ENCODE measurements at places on chromosomes 7 and 10.

- no peak for DNase-seq
These were observed 81.4 kb downstream of the VIM start for GRCh38 chr10:17309435-17309834.

DNA sequence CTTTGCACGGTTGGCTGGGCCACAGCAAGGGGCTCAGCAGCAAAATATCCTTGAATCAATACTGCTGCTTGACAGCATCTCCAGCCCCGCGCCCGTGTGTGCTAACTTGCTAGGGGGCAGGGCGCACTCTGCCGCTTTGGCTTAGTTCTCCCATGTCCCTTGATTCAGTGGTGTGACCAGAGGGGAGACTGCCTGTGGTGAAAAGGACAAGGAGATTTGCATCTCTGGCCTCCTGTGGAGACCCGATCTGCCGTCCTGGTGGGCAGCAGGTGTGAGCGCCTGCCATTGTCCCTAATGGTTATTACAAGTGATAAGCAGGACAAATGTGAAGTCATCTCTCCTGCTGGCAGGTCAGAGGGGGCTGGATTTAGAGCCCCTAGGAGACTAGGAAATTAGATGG is 500.2 kb upstream of the GALNT17 start:
- no peak for DNase-seq

GRCh38 chr7:14639801-14640200 is 262.8 kb downstream of the DGKB start:
- DNase-seq: peak; percentile 13

GRCh38 chr7:102421706-102422240 is 11.6 kb upstream of the ORAI2 start:
- DNase-seq: no peak

- no peak for DNase-seq
These were observed 18.8 kb downstream of the PTTG1IP2 start for GRCh38 chr7:90488220-90488619.

- DNase-seq: no peak
These were observed 16.2 kb upstream of the INSIG1 start for GRCh38 chr7:155281398-155281969.

DNA sequence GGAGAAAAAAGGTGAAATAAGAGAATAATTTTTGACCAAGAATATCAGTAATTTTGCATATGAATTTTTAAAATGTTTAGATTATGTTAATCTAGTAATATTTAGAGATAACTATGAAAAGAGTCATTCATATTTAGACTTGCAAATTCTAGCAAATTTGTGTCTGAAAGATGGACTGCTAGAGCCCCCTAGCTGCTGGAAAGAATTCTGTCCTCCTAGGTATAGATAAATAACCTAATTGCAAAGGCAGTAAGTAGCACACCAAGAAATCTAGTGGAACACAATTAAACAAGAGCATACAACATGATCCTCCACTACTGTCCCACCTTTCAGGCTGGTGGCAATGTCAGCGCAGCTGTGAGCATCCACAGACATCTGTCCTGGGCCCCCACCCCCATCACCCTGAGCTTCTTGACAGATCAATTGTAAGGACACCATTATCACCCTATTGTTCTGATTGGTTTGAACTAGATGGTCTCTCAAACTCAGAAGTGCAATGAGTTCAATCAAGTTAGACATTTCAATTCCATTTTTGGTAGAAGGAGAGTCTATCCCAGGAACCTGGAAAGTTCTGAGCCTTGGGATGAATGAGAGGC is 15.0 kb upstream of the GFRA1 start:
- no peak for DNase-seq

DNA sequence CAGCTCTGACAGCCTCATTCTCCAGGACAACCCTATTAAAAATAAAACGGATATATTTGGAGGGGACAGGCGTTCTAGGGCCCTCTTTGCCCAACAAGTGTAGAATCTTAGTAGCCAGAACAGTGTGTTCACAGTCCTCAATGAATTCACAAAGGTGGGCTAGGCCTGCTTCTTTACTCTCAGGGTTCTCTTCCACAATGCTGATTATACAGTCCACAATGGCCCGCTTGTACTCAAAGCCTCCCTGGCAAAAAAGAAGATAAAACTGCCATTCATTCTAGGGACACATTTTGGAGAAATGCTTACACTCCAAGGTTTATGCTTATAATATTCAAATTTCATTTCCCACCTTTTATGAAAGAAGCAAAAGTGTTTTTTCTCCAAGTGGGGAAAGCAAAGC is 62.6 kb downstream of the MEST start:
- no peak for DNase-seq

DNA sequence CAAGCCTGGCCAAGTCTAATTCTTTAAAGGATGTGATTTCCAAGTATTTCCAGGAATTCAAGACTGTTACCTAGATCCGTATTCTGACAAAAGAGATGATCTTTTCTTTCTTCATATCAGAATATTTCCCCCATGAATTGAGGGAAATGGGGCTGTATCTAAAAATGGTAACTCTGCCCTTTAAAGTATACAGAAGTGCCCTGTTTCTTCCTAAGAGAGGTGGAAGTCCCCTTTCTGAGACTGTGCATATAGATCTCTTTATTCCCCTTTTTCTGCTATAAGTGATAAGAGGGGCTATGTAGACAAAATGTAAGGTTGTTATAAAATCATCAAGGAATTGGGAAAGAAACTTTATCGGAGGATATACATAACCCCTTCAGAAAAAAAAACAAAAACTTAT is 287.1 kb upstream of the KAT6B start:
- DNase-seq: no peak

DNA sequence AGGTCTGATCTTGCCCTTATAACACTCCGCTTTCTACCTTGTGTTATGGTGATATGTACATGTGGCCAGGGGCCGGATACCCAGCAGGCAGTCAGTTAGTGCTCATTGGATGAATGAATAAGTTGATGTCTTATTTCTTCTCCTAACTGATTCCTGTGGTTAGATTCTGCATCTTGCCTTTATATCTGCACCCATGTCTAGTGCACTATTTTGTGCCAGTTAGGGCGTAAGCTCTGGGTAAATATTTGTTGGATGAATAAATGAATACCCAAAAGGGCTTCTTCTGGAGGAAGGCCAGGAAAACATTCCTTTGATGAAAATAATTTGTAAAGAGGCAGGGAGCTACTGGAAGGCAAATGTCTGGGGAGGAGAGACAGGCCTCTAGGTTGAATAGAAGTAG is 148.2 kb downstream of the CHN2 start:
- DNase-seq: no peak

DNA sequence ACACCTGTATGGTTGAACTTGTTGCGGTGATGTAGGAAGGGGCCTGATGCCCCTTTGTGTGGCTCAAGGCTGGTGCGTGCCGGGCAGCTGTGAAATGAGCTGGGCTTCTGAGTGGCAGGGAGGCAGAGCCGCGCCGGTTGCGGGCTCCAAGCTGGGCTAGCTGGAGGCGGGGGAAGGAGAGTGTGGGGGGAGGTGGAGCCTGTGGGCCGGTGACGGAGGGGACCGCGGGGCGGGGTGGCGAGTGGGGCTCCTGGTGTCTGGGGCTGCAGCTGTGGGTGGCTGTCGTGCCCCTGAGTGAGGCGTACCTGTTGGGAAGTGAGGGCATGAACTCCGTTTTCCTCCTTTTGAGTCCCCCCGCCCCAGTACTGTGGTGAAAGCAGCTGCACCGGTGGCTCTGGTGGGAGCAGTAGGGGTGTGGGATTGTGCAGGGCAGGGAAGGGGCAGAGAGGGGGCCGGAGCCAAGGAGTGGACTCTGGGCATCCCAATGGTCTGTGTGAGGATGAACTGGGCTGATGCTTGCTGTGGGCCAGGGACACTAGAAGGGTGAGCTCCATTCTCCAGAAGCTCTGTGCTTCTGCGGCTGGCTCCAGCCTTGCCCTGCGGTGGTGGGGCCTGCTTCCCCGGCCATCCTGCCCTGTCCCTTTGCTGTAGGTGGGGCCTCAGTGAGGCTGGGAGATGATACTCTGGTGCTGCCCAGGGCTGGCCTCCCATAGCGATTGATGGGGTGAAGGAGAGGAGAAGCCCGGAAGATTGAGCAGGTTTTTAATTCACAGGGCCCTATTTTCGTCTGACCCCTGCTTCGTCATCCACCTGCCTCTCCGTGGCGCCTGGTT is 41.7 kb downstream of the INPP5A start:
- no peak for DNase-seq

- no peak for DNase-seq
These were observed 314.0 kb downstream of the CDK14 start for GRCh38 chr7:90910136-90910535.

- DNase-seq: no peak
These were observed 284.3 kb downstream of the SORCS3 start for GRCh38 chr10:104925232-104925851.

DNA sequence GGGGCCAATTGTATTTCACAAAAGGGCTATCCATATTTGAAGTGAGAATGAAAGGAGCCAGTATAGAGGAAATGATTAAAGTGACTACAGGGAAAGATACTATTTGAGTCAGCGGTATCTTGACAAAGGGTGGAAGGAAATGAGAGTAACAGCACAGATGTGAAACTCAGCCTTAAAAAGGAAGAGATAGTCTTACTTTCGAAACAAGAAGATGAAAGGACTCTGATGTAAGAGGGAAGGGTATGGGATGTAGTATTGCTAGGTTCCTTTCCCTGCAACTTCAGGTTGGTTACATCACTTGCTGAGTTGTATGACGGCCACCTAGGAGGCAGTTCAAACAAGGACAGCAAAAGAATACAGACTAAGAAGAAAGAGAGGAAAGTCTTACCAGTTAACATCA is 13.7 kb downstream of the CISD1 start:
- DNase-seq: no peak

DNA sequence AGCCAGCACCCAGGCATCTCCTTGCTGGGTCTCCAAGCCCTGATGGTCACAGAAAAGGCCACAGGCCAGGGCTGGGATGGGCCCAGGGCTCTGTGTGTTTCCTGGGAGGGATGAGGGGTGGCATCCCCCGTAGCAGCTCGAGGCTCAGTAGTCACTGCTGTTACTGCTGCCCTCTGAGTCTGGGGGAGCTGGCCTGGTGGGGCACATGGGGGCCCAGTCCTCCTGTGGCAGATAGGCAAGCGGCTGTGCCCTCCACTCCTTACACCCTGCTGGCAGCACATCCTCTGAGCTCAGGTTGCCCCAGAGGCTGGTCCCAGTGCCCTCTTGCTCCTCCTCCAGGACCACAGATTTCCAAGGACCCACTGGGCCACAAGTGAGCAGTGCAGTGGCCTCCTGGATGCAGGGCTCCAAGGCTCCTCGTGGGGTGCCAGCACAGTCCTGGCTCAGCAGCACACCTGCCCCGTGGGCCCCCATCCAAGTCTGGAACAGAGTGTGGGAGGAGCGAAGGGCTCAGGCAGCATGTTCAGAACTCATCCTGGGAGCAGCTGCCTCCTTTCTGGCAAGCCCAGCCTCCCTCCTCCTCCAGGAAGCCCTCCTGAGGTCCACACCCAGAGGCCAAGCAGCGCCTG is 31.5 kb upstream of the TUBB8 start:
- DNase-seq: no peak

- DNase-seq: no peak
These were observed 1.2 kb downstream of the SGCE start for GRCh38 chr7:94654783-94655125.

DNA sequence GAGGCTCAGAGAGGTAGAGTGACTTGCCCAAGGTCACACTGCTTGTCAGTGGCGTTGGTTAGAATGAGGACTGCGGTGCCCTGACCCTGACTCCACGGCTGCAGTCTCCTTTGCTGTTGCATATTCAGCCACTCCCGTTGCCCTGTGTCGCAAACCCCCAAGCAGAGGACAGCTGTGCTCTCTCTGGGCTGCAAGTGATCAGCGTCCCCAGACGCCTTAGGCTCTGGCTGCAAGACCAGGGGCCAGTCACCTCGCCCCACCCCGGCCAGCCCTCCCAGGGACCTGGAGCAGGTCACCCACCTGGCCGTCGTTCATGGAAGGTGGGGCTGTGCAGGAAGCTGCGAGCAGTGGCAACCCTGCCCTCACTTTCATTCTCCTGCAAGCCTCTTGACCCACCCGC is 51.7 kb upstream of the NANOS1 start:
- DNase-seq: no peak

- DNase-seq: no peak
These were observed 32.0 kb downstream of the SND1 start for GRCh38 chr7:127683776-127684681.

- no peak for DNase-seq
These were observed at the start of gene MEST for GRCh38 chr7:130491841-130492522. TSS of gene MEST (plus strand) at chr7:130492085. CDS start at chr7:130492314, 229 bp downstream.

- no peak for DNase-seq
These were observed 713 bp downstream of the LOXL4 start for GRCh38 chr10:98267069-98267893.

GRCh38 chr10:71719464-71720201 is at the start of gene C10orf105:
TSS of gene C10orf105 (minus strand) at chr10:71719778. CDS start at chr10:71716337, 3,441 bp downstream.
- DNase-seq: no peak

DNA sequence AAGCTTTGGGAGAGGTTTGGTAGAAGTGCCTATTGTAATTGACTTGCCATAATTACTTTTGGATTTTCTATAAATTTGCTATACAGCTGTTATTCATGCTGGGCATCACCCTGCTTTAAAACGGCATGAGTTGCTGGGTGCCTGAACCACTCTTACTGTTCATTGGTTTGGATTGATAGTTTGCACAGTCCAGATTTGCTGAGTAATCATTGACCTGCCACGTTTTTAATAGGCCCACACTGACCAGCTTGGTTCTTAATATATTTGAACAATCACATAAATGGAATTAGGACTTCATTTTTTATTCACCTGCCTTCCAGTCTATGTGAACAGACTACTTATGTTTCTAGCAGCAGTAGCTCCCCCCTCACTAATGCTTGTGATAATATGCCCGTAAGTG is 630.8 kb downstream of the SDK1 start:
- DNase-seq: no peak

DNA sequence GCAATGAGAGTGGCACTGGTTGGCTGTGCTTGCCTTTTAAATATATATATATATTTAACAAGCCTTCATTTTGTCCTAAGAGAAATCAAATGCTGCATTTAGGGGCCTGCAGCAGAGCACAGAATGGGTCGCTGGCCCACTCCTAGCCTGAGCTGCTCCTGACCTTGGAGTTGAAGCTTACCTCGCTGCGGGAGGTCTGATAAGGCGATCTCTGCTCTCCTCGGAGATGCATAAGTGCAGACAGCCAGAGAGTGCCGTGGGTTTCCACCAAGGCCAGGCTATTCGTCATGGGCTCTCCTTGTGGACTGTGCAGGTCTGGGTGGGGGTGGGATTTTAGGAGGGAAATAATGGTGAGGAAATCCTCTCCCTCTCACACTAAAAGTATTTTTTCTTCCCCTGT is 99.5 kb upstream of the IKZF1 start:
- DNase-seq: no peak

DNA sequence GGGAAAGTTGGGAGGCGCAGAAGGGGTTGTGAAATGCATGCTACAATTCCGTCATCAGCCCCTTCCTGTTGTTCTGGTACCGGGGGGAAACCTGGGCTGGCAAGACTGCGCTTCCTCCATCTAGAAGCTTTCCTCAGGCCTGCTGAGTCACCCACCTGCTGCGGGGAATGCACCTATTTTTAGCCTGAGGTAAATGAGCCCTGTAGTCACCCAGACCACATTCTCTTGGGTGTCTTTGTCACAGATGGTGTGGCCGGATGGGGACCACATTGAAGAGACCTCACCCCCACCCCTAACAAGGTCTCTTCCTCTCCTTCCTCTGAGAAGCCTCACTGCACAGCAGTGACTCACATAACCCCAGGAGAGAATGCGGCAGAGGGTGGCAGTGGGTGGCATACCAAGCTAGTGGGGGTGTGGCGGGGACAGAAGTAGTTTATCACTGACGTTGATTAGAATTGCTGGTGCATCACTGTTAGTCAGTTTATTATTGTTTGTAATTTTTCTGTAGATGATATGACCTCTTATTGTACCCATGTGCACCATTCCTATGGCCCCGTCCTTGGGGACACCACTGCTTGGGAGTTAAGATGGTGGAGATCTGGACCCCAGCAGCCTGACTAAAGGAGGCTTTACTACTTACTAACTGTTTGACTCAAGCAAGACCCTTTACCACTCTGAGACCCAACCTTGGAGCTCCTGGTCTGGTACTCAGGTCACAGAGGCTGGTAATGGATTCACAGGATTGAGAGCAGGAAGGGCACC is 83.0 kb upstream of the DUSP5 start:
- no peak for DNase-seq
